ENCODE measurements at places on chromosomes 7 and 10.

GRCh38 chr7:116478834-116479233, 20.7 kb upstream of the CAV2 start:
- DNase-seq: no peak

DNA sequence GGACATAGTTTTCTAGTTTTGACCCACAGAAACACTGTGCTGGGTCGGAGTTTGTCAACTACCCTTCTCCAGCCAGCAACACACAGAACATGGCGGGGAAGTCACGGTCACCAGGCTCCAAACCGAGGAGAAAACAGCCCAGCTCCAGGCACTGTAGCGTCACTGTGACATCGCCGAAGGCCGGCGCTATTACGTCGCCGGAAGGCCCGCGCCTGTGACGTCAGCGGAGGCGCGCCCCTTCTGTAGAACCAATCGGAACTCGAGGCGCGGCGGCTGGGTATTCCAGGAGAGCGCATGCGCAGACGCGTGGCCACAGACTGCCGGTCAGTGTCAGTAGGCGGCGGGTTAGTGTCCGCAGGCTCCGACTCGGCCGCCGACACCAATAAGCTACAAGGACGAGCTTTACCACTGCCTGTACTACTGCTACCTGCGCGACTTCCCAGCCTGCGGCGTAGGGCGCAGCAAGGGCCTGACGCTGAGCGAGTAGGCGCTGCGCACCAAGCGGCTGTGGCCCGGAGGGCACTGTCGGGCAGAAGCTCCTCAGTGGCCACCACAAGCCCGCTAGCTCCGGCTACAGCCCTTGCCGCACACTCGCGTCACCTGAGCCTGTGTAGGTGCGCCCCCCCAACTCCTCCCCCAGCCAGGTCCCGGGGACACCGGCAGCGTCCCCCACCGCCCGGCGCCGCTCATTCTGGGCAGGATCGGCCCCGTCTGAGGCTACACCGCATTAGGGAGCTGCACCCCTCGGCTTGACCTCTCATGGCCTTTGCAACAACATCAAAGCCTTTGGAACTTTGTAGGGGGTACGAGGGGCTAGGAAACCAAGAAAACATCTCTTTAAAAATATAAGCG, 35.1 kb upstream of the SRRM3 start:
- DNase-seq: peak; percentile 91

- DNase-seq: peak; percentile 14
These were observed 87.9 kb downstream of the ZNF467 start for GRCh38 chr7:149685455-149685854.

DNA sequence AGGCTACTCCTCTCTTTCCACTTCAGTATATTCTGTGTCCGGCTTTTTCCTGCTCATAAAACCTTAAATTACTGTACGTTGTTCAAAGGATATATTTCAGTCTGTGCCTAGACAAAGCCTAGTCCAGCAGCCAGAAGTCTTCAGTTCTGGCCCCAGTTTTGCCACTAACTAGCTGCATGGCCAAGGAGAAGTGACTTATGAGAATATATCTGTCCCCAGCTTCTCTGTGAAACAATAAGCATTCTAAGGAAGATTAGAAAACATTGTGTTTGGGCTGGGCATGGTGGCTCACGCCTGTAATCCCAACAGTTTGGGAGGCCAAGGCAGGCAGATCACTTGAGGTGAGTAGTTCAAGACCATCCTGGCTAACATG, 105.0 kb upstream of the HDAC9 start:
- no peak for DNase-seq

DNA sequence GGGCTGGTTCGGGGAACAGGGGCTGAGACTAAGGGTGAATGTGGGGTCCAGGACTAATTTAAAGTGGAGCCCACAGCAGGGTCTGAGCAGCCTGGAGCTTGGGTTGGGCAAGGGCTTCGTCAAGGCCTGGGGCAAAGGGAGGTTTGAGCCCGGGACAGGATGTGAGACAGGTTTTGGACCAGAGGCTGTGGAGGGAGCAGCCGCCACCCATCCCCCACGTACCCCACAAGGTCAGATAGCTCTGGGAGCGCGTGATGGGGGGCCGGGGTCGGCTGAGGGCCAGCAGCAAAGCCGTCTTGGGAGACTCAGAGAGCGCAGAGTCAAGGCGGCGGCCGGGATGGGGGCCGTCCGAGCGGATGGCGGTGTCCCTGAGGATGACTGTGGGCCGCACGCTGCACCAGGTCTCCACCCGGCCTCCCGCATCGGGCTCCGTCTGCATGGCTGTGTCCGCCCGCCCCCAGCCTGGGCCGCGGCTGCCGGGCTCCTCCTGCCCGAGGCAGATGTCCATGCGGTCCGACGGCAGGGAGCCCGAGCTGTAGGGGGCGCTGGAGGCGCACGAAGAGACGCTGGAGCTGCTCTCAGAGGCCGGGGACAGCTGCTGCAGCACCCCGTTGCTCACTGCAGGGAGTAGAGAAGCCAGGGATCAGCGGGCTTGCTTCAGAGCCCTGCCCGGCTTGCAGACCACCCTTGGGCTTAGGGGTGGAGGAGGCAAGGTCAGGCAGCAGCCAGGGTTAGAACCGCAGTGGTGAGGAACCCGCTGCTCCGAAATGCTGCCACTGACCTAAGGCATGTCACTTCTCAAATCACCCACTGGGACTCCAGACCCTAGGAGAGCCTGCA, 12.1 kb downstream of the PDZD7 start:
- peak; percentile 86 for DNase-seq

- no peak for DNase-seq
These were observed 28.0 kb downstream of the IPMK start for GRCh38 chr10:58239561-58240169.

DNA sequence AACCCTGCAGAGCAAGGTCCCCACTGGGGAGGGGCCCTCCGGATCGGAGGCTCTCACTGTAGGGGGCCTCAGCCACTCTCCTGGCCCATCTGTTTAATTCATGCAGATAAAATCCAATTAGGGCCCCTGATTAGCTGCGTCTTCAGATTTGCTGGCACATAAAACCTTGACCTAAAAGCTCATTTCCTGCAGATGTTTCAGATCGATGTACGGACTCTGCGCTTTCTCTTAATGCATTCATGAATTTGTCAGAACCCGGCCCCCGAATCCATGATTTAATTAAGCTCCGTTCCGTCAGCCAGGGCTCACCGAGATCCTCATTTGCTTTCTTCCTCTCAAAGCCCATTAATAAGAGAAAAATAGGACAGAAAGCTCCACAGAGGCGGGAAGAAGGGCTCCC, 40.0 kb upstream of the FOXL3 start:
- DNase-seq: no peak

DNA sequence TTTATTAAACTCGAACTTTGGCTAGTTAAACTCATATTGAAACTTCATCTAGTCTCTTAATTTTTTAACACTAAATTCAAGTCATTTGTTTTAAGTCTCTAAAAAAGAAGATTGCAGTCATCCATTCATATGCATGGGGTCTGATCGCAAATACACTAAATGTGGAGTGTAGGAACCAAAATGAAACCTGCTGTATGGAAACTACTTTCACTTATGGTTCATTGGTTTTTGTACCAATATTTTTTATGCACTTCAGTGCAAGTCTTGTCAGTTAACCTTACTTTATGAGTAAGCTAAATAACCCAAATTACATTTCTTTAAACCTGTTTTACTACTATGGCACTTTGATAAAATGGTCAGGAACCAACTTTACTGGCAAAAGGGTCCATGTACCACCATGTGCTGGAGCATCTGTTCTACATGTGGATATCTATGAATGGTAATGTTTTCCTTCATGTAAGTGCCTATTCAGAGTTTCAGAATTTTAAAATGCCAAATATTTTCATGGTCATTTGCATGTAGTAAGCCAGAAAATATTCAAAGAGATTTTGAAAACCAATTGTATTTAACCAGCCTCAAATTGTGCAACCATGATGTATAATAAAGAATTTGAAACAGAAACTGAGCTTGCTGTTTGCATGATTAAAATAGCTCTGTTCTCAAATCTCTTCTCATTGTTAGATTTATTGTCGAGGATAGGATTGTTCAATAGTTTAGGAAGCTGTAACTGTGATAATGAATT, 7.6 kb upstream of the SUPV3L1 start:
- no peak for DNase-seq

GRCh38 chr7:2567679-2568278, 9.0 kb downstream of the IQCE start:
- no peak for DNase-seq

DNA sequence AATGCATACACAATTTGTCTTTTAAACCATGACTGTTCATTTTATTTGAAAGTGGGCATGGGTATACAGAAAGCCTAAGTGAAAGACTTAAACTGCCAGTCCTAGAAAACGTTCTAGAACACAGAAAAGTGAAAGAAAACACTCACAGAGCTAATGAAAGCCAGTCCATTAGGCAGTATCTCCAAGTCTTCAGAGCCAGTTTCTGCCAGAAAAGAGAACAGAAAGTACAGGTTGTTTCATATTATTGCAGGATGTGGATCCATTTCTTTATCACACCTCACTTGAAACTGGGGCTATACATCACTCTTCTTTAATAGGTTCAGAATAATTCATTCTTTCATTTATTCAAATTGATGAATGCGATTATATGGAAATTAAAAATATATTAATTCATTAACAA, 7.7 kb downstream of the PON1 start:
- DNase-seq: no peak

- DNase-seq: no peak
These were observed 249.5 kb downstream of the RPS24 start for GRCh38 chr10:78283069-78283682.

DNA sequence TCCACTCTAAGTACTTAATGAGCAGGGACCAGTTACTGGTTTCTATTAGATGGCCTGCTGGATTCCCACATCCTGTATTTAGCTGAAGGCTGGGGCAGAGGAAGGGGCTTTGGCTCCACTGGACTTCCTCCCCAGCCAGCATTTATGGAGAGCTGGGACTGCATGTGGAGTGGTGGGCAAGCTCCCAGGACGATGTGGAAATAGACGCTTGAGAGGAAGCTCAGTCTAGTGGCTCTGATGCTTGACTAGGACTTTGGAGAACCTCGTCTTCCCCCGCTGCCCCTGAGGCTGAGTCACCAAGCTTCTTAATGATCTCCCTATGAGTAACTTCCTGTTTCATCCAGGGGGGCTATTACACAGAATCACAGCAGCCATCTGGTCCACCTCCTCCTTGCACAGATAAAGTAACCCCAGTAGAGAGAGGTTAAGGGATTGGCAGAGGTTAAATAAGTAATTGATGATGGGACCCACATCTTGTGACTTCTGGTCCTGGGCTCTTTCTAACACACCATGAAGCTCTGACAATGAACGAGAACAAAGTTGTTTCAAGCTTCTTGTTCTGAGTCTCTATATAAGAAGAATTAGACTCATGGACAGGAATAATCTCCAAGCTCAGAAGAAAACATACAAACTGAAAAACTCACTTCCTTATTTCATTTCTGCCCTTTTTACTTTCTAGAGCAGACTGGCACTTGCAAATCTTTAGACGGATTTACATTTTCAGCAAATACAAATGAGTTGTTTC, 126.2 kb downstream of the PRPF18 start:
- DNase-seq: peak; percentile 97

- no peak for DNase-seq
These were observed 63.7 kb upstream of the AUTS2 start for GRCh38 chr7:69534461-69535041.

DNA sequence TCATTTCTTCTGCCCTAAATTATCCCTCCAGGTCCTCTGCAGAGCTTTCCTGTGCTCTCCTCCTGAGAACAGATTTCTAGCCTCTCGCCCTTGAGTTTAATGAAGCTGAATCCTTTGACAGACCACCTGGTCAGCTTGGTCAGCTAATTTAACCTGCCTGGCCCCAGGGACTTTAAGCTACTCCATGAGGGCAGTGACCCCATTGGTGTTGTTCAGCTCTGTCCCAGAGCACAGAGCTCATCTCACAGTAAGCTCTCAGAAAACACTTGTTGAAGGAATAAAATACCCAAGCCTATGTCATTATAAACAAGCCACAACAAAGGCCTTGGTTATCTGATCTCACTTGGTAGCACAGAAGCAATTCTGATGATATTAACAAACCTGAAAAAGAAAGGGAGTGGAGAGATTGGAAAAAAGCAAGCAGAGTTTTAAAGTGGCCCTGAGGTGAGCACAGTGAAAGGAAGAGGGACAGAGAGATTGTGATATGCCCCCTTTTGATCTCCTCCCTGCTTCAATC, 24.4 kb downstream of the SLC26A4 start:
- no peak for DNase-seq

DNA sequence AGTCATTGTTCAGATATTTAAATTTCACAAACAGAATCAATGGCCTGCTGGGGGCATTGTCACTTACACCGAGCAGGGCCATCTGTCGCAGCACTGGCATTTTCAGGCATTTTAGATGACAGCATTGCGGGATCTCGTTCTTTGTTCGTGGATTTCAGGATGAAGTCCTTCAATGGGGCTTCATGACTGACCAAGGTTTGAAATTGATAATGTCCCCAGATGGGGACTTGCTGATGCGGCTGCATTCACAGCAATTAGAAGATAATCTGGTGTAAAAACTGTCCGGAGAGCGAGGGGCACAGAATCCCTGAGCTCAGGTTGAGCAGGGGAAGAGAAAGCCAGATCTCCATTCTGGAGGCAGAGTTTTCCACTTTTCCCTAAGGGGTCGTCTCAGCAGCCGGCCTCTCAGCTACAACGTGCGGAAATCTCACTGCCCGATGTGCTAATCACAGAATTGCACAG, 1.9 kb upstream of the C7orf33 start:
- DNase-seq: no peak

- no peak for DNase-seq
These were observed 97.6 kb downstream of the ZMIZ1 start for GRCh38 chr10:79166312-79166721.

- DNase-seq: no peak
These were observed 19.0 kb upstream of the COL1A2 start for GRCh38 chr7:94375691-94376090.

DNA sequence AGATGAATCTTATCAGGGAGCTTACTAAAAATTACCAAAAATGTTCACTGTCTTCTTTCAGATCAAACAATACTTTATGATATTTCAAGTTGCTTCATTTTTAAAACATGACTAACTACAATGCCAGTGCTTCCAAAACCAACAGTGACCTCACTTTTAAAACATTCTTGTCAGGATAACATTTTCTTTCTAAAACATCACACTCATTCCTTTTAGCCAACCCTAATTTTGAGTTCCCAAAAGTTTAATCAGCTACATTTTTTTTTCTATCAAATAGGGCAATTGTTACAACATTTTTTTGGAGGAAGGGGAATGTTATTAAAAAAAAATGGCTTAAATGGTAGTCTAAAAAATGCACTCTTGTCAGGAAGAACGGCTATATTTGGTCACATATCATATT, 37.3 kb downstream of the RTKN2 start:
- DNase-seq: no peak

GRCh38 chr10:124971276-124971675, 29.4 kb downstream of the ZRANB1 start:
- DNase-seq: peak; percentile 55
